ENCODE measurements at places on chromosomes 6 and 20. TPM values are rescaled to one million over a fixed set of nuclear protein-coding genes. Genes with fewer than 3 reads are reported as not detected.

The ELOVL4 gene
- 6.2 TPM for total RNA-seq

The LINC00237 gene
- total RNA-seq, result not detected

The RCAN2 gene
- total RNA-seq, result 0.85 TPM

The SIGLEC1 gene
- under 0.01 TPM for total RNA-seq

The FHL5 gene
- total RNA-seq, result not detected

The NR2E1 gene
- total RNA-seq, result not detected

The SLCO4A1 gene
- total RNA-seq, result 0.56 TPM
